AG09319 (cell line): ENCODE measurements at places on chromosomes 1 and 21.

DNA sequence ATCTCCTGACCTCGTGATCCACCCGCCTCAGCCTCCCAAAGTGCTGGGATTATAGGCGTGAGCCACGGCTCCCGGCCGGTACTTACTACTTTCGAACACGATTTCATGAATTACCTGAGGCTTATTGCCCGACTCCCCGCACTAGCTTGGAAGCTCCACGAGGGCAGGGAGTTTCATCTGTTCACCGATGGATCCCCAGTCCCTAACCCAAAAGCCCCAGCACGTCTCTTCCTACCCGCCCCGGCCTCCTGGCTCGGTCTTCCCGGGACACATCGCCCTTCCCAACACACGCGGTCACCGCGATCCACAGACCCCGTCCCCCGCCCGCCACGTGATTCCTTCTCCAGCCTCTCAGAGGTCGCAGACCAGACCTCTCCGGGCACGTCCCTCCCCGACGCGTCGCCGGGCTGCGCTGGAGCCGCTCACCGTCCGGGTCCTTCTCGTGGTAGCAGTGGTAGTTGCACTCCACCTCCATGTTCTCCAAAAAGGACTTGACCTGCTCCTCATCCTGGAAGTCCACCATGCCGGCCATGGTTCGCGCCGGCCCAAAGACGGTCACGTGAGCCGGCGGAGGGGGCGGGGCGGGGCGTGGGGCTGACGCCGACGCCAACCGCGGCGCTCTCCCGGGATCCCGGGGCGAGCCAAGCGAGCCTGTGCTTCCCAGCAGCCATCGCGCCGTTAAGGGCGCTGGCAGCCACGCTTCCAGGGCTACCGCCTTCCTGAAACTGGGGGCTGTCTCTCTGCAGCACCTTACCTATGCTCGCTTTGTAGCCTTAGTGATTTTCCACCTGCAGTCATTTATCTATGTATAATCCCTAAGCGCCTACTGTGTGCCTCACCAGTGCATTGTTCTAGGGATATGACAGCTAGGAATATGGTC lies at the start of gene COA7:
Gene COA7, minus strand, starts transcription at position 553 of the 880 bp plus-strand sequence. Its CDS starts 21 bp downstream, at position 532.
- peak; percentile 31 for DNase-seq

GRCh38 chr1:185404907-185405568 lies 88.0 kb upstream of the IVNS1ABP start:
- DNase-seq = no peak

GRCh38 chr1:85328713-85329397 lies 52.4 kb upstream of the BCL10 start:
- DNase-seq = peak; percentile 81

GRCh38 chr1:210344706-210345105 lies 16.0 kb downstream of the HHAT start:
- no peak for DNase-seq

DNA sequence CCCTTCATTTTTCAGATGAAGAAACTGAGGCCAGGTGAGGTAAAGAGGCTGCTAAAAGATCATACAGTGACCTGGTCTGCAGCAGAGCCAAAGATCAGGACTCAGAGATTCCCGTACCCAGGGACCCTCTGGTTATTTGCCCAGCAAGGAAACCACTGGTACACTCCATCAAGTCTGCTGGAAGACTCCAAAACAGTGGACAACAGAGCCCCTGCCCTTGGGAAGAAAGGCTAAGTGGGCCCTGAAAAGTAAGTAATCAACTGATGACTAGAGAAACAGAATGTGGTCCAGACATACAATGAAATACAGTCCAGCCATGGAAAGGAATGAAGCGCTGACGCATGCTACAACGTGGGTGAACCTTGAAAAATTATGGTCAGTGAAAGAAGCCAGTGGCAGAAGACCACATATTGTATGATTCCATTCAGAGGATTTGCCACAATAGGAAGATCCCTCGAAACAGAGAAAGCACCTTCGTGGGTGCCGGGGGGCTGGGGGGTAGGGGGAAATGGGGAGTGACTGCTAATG lies 106.4 kb downstream of the ETS2 start:
- no peak for DNase-seq

- DNase-seq = no peak
These were observed 4.5 kb upstream of the FNBP1L start for GRCh38 chr1:93443454-93443853.

DNA sequence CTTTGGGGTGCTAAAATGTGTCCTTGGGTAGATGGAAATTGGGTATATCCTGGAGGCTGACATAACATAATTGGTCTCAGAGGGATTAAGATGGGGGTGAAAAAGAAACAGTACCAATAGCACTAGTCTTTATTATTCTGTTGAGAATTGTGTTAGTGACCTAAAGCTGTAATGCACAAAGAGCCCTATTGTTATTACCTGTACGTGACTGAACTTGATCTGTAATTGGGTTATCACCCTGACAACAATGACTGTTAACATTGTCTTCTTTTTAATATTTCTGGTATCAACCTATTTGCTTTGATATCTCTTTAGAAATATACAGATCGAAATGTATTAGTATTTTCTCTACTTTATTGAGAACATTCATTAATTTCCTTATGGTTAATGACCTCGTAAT lies 147.6 kb downstream of the NEK7 start:
- DNase-seq = no peak

GRCh38 chr1:39655578-39656268 lies 16.2 kb downstream of the NT5C1A start:
- DNase-seq = no peak

DNA sequence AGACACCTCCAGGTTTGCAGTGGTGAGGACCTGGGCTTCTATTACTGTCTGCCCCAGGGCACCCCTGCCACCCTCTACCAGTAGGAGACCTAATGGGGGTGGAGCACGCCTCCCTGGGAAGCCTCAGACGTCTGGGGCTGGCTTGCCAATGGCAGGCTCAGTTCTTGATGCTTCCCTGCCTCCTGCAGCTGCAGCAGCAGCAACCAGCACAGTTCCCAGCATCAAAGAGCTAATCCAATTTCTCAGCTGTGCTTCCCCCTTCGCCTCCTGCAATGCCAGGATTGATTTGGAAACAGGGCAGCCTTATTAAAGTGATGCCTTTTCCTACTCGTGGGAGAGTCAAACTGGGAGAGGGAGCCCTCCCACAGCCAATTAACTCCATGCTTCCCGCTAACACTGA lies 8.2 kb downstream of the SYT2 start:
- no peak for DNase-seq

DNA sequence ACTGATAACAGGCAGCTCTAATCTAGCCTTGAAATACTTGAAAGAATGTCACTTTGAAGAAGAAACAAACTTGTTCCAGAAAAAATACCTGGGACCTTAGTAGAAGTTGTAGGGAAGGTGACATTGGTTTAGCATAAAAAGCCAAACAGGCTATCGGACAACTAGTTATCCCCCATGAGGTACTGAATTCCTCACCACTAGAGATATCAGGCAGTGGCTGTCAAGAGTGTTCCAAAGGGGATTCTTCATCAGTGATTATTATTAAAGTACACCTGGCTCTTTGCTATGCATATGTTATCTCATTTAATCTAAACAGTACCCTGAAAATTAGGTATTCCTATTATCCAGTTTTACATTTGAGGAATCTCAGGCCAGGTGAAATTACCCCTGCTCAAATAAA lies 13.1 kb upstream of the HMGN2 start:
- DNase-seq = no peak

GRCh38 chr1:97630281-97630680 lies 290.6 kb downstream of the DPYD start:
- no peak for DNase-seq

- DNase-seq = no peak
These were observed 93.7 kb downstream of the TTC3 start for GRCh38 chr21:37166733-37167132.

DNA sequence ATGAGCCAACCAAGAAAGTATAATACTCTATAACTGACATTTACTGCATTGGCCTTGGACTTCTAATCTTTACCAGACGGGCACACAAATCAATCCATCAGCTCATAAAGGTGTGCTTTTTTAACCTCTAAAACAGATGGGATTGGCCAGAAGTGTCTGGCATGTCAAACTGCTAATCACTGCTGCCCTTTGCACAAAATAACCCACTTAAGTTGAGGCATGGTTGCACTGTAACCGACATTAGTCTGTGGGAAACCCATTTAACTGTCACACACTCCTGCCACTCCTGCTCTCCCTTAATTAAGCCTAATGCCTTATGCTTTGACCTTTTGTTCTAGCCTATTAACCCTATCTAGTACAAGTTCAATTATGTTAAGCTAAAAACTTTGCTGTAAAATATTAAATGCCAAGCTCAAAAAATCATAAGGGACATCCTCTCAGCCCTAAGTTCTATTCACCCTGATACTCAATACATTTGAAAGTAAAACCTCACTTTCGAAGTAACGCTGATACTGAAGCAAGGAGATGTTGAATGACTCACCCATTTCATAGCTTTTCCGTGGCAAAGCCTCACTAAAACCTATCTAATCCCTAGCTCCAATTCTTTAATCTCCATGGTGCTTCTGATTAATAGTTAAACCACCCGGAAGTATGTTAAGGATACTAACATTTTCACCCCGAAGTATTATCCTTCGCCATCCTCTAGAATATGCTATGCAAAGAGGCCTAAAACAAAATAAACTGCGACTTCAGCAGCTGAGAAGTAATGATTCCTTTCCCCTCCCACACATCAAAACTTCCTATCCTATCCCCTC lies 12.9 kb downstream of the NRIP1 start:
- no peak for DNase-seq

DNA sequence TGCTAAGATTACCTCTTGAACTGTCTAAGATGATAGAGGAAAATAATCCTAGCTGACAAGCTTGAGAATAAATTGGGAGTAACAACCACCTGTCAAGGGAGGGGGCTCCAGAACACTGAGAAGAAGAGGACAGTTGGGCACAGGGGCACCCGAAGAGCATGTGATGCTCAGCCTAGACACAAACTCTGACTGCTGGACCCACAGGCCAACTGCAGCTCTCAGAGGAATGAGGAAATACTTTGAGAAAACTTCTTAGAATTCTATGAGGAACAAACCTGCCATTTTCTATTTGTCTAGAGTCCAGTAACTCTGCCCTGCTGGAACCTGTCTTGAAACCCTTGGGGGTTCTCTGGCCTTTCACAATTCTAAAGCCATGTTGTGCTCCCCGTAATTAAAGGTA lies 124.1 kb upstream of the KCNK2 start:
- no peak for DNase-seq

- DNase-seq = no peak
These were observed 10.2 kb upstream of the TNFRSF14 start for GRCh38 chr1:2545754-2546514.

DNA sequence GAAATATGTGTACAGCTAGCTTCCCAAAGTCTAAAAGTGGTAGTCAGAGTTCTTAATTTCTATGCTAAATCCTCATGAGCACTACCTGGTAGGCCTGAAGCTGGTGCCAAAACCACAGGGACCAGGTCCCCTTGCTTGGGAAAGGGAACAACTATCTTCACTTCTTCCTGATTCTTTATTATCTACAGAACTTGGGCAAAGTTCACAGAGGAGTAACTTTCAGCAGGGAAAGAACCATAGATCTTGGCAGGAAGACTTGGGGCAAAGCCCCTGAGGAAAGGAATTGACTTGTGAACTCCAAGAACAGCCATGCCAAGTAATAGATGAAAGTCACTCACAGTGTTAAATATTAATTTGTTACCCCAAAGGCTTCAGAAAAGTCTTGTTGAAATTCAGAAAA lies 193.0 kb downstream of the ZC3H11B start:
- DNase-seq = no peak

GRCh38 chr1:159987186-159987585 lies 33.1 kb upstream of the SLAMF9 start:
- DNase-seq = no peak
